Left colon (tissue), 2 donors: ENCODE measurements at places on chromosomes 7 and 10. TPM values are rescaled to one million over a fixed set of nuclear protein-coding genes. Genes with fewer than 3 reads are reported as not detected.

The VWA2 gene
- total RNA-seq, result 1.5 TPM

The NUTM2A gene
- 1.6 TPM for total RNA-seq

The UPK3B gene
- 2.5 TPM for total RNA-seq

The CARD11 gene
- 2.0 TPM for total RNA-seq

The IL6 gene
- total RNA-seq, result 0.76 TPM

The SYT15 gene
- total RNA-seq, result 2.2 TPM

The MPP7 gene
- total RNA-seq, result 26.9 TPM

The NAT16 gene
- not detected for total RNA-seq

The SND1 gene
- total RNA-seq, result 123 TPM

The SLC26A4 gene
- 0.24 TPM for total RNA-seq

- no peak for DNase-seq
These were observed 91.1 kb downstream of the SVIL start for GRCh38 chr10:29543715-29544114.

- peak; percentile 62 for DNase-seq
These were observed at the start of the genes ACTR3C and LRRC61 for GRCh38 chr7:150322833-150323681. ACTR3C (minus strand) TSS chr7:150323545; CDS start chr7:150295296, 28,249 bp downstream. LRRC61 (plus strand) TSS chr7:150323355; CDS start chr7:150336862, 13,507 bp downstream.

DNA sequence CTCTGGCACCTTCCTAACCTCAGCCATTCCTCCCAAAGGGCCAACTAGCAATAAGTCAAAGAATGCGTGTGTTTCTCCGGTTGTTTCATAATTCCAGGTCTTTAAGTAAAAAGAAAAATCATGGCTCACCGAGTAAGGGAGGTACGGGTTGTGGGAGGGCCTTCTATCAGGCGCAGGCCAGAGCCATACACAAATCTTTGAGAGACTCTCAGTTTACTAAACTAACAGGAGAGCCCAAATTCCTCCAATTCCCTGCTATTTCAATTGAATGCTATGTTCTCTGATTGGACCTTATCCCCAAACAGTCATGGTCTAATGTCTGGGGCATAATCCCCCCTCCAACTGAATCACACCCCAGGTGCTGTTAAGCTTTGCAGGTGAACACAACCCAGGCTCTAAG lies 26.2 kb upstream of the SLF2 start:
- no peak for DNase-seq

GRCh38 chr7:80155374-80155773 lies 20.7 kb downstream of the GNAI1 start:
- no peak for DNase-seq

DNA sequence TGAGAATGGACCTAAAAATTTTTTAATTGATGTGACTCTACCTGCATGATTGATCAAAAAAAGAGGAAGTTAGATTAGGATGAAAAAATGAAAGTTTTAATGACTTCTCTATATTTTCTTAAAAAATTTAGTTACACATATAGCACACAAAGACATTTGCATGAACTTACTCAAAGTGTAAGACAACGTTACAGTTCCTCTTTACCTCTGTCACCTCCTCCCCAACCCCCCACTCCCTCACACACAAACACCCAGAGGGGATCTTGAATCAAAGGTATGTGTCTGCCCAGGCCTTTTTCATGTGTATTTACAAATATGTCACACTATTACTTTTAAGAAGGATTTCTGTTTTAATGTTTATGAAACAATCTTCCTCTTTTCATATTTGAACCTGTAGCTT lies 20.6 kb upstream of the CDCA7L start:
- DNase-seq, result no peak

- peak; percentile 68 for DNase-seq
These were observed 11.5 kb downstream of the PMS2 start for GRCh38 chr7:5997210-5997808.

- DNase-seq, result no peak
These were observed 1226.4 kb downstream of the XPNPEP1 start for GRCh38 chr10:108696792-108697477.

DNA sequence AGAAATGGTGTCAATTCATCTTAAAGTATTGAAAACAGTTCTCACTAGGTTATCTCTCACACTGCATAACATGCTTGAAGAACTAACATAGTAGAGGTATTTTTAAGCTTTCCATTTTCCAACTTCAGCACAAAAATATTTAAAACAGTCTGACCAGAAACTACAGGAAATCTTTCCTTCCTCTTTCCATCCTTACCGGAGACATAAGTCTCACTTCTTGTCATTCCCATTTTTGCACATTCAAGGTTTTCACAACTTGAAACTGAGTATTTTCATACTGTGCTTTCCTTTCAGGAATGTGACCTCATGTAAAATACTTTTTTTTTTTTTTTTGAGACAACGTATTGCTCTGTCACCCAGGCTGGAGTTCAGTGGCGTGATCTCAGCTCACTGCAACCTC lies 45.2 kb downstream of the ARHGAP12 start:
- DNase-seq, result no peak

DNA sequence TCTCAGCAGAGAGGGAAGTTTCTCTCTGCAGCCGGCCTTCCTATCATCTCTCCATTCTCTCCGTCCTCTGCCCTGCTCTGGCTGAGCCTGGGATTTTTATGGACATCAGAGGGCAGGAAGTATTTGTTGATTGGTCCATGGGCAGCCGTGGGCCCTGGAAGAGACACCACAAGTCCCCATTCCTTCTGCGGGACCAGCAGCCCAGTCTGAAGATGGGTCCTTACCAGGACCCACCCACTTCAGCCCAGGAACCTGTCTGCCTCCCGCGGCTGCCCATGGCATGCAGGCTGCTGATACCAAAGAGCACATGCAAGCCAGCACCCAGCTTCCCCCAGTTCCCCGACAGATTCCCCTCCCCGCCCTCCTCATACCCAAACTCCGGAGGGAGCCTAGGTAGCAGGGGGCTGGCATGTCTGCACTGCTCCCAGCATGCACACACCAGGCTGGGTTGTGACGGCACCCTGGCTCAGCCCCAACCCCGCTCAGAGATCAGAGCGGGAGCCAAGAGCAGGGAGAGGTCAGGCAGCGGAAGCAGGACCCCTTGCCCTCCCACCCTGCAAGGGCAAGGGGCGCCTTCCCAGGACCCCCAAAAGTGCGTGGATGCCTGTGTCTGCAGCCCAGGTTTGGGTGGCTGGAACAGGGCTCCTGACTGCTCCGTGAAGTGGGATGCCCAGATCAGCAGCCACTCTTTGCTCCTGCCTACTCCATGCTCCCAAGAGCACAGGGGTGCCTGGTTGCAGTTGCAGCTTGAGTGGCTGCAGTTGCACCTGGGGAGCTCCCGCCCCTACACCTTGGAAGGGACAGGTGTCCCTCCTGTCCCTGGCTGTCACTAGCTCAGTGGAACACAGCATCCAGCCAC lies 538.6 kb upstream of the POT1 start:
- no peak for DNase-seq

DNA sequence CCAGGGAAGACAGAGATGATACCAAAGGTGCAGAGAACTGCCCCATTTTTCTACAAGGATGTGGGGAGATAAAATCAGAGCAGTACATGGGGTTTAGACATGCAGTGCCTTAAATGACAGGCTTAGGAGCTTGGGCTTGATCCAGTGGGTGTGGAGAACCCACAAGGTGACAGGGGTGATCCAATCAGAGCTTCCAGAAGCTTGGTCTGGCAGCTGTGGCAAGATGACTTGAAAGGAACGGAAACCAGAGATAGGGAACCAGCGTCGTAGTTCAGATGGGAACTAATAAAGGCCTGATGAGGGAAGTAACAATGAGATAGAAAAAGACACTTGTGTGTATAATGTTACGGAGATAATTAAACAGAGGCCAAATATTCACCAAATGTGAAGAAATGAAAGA lies 80.7 kb downstream of the SLC37A3 start:
- DNase-seq, result no peak

- DNase-seq, result no peak
These were observed 129.1 kb upstream of the CHST15 start for GRCh38 chr10:124222318-124222987.

DNA sequence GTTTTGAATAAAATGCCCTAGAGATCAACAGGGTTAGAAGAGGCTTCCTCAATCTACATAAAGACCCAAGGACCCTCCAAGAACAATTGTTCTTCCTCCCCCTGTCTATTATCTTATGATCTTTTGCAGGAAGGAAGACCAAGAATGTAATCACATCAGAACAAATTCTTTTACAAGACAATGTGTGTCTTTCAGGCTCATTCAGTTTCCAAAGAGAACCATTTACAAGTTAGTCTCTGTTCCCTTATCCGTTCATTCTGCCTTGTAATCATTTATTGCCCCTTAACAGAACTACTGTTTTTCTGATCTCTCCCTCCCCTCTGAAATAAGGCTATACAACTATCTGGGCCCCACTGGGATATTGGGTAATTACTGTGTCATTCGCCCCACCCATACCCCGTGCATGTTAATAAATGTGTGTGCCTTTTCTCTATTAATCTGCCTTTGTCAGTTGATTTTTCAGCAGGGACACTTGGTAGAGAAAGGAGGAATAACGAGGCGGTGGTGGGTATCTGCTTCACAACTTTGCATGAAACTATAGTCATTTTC lies 5.7 kb upstream of the MKRN1 start:
- DNase-seq, result no peak

- DNase-seq, result no peak
These were observed 12.3 kb downstream of the NHLRC2 start for GRCh38 chr10:113866551-113867394.

- no peak for DNase-seq
These were observed 930.6 kb upstream of the ZNF722 start for GRCh38 chr7:63067897-63068585.

- DNase-seq, result no peak
These were observed 44.4 kb upstream of the SP4 start for GRCh38 chr7:21383227-21384220.

DNA sequence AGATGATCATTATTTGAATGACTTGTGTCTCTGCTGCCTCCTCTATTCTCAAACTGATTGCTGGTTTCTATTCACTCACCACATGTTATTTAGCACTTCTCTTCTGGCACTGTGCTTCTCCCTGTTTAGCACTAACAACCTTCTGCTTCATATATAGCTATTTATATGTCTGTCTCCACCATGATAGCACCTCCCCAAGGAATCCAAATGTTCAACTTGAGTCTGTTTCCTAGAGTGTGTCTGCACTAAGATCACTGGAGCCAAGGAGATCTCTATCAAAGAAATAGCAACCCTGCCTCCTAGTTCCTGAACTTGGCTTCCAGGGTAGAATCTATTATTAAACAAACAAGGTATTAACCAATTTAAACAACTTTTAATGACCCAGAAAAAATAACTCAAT lies 104.5 kb downstream of the CYP26A1 start:
- no peak for DNase-seq

GRCh38 chr10:104450954-104451353 lies 97.3 kb downstream of the CFAP58 start:
- no peak for DNase-seq

DNA sequence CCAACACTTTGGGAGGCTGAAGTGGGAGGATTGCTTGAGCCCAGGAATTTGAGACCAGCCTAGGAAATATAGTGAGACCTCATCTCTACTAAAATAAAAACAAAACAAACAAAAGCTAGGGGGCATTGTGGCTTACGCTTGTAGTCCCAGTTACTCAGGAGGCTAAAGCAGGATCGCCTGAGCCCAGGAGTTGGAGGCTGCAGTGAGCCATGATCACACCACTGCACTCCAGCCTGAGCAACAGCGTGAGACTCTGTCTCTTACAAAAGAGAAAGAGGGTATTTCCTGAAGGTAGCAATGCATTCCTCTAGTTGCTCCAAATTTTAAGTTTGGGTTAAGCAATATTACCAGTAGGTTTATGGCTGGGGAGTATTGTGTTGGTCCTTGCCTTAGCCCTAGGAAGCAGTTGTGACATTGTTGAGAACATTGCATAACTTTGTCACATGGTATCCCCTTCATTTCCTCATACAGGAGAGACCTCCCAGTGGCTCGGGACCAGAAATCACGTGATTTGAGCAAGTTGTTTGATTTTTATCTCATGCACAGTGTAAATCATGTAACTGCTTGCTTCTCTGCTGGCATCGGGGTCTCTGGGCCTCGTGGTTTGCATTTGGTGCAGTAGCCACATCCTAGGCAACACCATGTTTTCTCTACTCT lies 23.3 kb upstream of the SMARCD3 start:
- DNase-seq, result peak; percentile 51

GRCh38 chr7:143345428-143345900 lies 17.0 kb downstream of the FAM131B start:
- DNase-seq, result peak; percentile 75

DNA sequence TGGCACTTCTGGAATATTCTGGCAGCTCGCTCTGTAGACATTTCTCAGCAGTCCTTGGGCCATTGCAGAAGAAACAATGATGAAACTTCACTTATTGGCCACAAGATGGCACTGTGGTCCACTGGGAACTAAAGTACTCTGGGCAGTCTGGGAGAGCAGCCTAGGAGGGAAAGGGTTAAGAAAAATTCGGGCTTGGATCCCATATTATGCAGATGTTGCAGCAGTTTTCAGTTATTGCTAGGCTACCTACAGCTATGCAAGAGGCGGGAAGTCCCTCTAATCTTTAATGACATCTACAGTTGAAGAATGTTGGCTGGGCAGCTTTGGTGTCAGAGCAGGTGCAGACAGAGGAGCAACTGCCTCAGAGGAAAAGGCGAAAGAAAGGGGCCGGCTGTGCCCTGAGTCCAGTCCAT lies 201.7 kb upstream of the PRSS58 start:
- peak; percentile 22 for DNase-seq

DNA sequence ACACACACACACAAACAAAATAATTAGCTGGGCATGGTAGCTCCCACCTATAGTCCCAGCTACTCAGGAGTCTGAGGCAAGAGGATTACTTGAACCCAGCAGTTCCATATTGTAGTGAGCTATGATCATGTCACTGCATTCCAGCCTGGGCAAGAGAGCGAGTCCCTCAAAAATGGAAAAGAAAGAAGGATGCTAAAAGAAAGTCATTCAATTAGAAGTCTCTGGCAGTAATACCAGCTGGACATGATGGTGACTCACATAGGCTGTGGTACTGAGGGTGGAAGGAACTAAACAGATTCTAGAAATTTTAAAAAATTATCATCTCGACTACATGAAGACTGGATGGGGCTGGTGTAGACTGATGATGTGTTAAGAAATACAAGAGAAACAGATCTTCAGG lies 385.3 kb downstream of the ETV1 start:
- DNase-seq, result no peak

DNA sequence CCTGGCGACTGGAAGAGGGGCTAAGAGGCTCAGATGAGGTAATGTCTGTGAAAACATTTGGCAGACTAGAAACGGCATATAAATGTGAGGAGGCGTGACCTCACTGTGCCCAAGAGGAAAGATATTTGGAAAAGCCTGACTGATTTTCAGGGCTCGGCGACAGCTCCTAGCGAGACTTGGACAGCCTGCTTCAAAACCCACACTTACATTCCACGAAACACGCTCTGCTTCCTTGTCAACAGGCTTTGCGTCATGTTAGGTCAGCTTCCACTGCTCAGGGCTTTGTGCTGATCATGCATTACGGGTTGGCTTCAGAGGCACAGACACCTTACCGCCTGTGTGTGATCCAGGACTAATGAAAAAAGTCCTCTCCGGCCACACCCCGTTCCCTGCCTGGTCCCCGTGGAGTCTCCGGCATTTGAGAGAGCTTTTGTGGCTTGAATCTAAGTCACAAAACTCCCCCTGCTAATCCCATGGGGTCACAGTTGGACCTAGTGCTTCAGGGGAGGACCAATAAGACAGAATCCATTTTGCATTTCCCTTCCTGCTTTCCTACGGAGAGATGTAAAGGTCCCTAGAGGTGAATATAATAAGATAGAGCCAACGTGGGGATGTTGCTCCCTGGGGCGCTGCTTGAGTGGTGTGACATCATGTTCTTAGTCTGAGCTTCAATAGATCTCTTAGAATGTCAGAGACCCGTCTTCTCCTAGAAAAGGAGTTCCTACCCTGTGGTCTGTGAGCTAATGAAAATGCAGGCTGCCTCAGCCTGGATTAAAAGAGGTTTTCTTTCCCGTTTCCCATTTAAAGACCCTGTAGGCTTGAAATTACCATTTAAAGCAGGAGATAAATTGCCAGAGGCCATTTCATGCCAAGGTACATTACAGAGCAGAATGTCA lies 25.5 kb downstream of the FGFBP3 start:
- no peak for DNase-seq

- no peak for DNase-seq
These were observed 113.4 kb downstream of the SEM1 start for GRCh38 chr7:96596120-96596826.
